Stimulated activated CD4-positive, alpha-beta T cell treated with anti-CD3 and anti-CD28 coated beads, Interleukin-2, amount 100 ng/mL, for 48 hours (primary cell): ENCODE measurements at places on chromosomes 1 and 21.

- no peak for DNase-seq
Measured at GRCh38 chr1:109756848-109757521, 6.7 kb downstream of the EPS8L3 start.

DNA sequence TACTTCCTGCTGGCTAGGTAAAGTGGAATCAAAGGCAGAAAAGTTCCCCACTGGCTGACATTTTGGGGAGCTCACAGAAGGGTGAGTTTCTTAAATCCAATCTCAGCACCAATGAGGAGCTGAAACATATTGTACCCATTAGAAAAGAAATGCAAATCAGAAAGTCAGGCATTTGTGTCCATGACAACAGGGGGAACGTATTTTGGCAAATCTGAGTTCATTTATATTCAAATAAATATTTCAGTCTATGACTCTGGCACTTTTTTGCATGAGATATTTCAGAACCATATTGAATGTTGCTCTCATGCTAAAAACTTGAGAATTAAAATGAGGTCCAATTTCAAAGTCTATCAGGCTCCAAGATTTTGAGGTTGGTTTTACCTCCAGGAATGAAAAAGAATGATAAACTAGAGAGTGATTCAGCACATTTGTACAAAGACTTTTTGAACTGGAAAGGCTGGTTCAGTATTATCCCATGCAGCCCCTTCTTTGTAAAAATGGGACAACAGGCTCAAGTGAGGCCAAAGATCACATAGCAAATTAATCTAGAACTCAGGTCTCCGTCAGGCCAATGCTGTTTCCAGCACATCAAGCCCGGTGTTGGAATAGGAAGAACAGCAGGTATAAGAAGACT, 202.2 kb downstream of the RRAGC start:
- DNase-seq, result no peak

- DNase-seq, result no peak
Measured at GRCh38 chr1:81307786-81308185, 492.9 kb upstream of the ADGRL2 start.

DNA sequence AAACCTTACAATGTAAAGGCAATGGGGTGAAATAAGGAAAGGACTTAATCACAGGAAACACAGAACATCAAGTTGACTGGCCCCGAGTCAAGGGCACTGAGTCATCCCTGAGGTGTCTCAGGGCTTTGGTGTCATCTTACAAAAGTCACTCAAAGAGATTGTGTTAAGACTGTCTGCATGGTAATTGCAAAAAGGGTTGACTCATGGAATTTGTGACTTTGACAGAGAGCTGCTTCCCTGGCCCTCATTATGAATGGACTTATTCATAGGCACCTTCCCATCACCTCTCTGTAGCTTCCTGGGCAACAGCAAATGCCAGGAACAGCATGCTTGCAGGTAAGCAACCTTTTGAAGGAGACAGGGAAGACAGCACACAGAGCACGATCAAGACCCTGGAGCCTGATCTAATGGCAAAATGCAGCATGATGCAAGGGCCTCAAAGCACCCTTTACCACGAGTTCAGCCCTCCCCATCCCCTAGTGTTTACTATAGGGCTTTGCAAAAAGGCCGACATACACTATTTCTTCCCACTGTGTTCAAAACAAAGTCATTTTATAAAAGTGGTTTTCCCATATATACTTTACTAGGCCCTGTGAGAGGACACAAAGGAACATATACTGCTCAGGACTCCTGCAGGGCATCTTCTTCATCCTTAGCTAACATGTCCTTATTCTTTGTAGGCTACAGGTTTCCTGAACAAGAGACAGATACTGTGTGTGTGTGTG, 17.1 kb downstream of the ZP4 start:
- no peak for DNase-seq

DNA sequence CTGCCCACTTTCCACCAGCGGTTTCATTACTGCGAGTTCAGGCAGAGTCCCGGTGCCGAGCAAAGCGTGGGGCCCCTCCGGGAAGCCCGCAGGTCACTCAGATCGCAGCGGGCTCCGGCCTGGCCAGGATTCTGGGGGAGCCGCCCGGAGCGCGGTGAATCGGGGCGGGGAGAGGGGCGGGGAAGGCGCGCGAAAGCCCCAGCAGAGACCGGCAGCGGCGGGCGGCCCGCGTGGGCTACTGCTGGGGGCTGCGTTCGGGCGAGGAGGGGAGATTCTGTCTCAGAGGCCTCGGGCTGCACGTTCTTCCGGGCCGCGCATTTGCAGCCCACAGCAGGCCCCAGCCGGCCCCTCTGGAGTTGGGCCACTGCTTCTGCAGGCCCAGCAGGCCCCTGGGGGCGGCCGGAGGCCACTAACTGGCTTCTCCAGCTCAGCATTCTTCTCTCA, 64.7 kb downstream of the SCCPDH start:
- DNase-seq, result no peak

- DNase-seq, result no peak
Measured at GRCh38 chr1:161044535-161044907, 1.3 kb downstream of the USF1 start.

- no peak for DNase-seq
Measured at GRCh38 chr1:186994897-186995296, 166.1 kb downstream of the PLA2G4A start.

DNA sequence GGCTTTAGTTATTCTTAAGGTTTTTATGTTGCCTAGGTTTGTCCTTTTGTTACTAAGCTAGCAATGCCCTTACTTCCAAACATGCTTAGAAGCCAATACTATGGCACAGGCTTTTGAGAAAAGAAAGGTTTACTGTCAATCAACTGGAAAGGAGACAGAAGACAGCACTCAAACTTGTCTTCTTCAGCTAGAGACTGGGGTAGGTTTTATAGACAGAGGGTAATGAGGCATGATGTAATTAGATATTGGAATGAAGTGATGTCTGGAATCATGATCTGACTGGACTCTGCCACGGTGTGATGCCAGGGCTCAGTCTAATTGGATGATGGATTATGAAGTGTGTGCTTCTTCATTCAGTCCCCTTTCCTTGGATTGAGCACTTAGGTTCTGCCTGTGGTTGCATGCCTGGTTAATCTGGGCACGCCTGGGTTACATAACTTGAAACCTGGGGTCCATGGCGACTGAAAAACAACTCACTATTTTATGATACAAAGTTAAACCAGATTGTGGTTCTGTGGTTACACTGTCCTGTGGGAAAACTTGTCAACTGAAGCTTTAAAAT, 625.8 kb downstream of the BRINP3 start:
- no peak for DNase-seq

GRCh38 chr21:41966872-41967621, 13.2 kb upstream of the C2CD2 start:
- DNase-seq, result no peak
